ENCODE measurements at places on chromosomes 3 and 15.

- DNase-seq, result no peak
These were observed 243.5 kb downstream of the OPA1 start for GRCh38 chr3:193836511-193836910.

DNA sequence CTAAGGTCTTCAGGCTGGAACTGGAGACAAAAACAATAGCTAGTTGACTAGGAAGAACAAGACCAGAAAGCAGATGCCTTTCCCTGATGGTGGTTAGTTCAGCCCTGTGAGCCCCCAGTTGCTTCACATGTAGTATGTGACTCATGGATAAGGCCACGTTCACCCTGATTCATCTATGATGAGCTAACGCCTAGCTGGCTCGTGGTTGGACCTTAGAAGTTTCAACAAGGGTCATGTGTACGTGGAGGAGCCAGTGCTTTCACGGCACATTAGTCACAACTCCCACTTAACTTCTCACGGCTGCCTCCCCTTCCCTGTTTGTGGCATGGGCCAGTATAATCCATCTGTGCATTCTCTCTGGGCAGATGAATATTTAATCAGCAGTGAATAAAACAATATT lies 20.6 kb downstream of the COL8A1 start:
- no peak for DNase-seq

DNA sequence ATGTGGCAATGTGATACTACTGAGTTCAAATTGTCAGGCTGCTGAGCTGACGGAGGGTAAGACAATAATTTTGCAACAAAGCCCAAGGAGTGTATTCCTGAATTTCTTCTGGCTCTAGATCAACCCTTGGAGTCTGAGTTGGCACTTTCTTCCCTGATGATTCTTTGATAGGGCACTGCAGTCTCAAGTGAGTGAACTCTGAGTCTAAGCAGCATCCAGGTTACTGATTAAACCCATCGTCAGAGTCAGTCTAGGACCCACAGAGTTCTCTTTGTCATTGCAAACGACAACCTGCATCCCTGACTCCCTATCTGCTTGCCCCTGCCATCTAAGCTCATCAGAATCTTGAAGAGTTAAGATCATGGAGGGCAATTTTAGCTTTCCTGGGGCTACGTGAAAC lies 58.6 kb downstream of the MME start:
- DNase-seq, result no peak

DNA sequence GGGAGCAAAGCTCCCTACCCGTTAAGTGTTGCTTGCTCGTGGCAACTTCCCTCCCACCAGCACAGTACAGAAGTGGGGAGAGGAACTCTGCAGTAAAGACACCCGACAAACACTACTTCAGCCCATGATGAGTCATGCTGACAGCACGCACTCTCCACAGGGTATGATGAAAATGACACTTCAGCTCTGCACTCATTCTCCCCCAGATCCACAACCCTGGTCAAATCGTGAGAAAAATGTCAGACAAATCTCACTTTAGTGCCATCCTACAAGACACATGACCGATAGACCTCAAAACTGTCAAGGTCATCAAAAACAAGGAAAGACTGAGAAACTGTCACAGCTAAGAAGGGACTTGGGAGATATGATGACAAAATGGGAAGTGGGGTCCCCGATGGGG lies 278.9 kb downstream of the OCA2 start:
- DNase-seq, result no peak

- no peak for DNase-seq
These were observed 34.5 kb upstream of the TM2D3 start for GRCh38 chr15:101686718-101687117.

DNA sequence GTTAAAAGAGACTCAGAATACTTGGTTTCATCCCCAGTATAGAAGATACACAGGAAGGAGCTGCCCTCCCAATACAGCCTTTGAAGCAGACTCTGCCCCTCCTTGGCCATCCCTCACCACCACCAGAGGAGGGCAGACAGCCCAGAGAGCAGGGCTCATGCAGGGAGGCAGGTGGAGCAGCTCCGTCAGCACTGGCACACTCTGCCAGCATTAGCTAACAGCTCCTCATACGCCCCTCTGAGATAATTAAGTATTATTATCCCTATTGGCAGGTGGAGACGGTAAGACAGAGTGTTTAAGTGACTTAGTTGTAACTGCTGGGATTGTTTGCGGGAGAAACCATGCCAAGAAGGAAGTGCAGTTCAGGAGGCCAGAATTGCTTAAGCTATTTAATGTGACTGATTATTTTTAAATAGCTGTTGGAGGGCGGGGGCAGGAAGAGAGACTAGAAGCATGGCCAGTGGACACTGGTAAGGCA lies 434.0 kb downstream of the EPHB1 start:
- no peak for DNase-seq

DNA sequence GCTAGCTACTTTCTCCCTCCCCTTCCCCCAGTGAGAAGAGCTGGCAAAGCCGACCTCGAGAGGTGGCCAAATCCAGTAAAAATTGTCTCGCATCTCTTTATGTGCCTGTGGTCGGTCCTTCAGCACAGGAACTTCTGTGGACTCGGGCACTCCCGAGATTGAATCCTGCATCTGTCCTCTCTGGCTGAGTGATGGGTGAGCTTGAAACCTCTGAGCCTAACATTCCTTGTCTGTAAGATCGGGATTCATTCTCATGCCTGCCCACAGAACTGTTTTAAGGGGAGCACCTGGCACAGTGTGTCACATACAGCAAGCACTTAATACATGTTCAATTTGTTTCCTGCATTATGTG lies 11.3 kb downstream of the CX3CR1 start:
- no peak for DNase-seq

DNA sequence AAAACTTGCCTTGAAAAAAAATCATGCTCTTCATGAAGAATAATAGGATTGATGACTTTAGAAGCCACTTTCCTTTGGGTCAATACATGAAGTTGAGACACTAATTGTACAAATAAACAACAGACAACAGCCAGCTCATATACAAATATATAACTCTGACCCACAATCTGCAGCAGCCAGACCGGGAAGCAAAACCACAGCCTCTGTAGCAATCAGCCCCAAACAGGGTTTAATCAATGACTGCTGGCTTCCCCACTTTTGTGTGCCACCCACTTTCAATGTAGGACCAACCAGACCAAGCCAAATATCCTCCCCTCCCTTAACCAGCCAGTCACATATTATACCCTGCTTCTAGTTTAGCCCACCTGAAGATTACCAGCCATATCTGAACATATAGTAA lies 39.0 kb downstream of the IFT57 start:
- DNase-seq, result no peak

Data from stimulated activated CD4-positive, alpha-beta T cell treated with anti-CD3 and anti-CD28 coated beads, Interleukin-2, amount 100 ng/mL, for 24 hours (primary cell).